Trophoblast cell (in vitro differentiated cells and primary cell): ENCODE measurements at places on chromosomes 1 and 21.

DNA sequence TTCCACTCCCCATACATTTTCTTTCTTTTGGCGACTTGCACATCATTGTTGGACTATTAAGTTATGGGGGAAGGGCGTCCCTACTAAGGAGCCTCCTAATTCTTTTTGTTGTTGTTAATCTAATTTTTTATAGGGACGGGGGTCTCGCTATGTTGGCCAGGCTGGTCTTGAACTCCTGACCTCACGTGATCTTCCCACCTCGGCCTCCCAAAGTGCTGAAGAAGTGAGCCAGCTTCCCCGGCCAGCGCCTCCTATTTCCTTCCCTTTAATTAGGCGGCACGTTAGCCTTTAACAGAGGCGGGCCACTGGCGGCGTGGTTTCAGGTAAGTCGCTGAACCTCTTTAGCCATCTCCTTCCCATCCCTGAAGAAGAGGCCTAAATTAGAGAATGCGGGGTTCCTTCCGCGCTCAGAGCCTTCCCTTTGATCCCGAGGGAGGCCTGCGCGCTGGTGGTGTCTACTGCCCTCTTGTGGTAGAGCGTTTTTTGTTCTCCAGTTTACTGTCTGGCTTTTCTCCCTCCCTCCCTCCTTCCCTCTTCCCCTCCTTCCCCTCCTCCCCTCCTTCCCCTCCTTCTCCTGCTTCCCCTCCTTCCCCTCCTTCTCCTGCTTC, 38.1 kb downstream of the TNFRSF9 start:
- DNase-seq, result peak; percentile 19

DNA sequence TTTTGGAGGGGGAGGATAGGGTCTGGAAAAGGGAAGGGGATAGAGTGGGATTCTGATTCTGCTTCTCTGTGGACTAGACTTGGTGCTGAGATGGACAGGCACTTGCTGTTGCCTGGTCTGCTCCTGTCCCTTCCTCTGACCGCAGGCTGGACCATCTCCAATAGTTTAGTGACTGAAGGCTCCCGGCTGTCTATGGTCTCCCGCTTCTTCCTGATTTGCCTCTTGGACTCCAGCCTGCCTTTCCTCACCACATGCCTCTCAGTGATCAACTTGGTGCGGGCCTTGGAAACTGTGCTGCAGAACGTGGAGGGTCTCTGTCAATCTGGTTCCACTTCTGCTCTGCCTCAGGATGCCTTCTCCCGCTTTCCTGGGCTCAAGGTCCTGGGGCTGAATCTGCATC, 6.3 kb upstream of the ZSCAN20 start:
- no peak for DNase-seq

DNA sequence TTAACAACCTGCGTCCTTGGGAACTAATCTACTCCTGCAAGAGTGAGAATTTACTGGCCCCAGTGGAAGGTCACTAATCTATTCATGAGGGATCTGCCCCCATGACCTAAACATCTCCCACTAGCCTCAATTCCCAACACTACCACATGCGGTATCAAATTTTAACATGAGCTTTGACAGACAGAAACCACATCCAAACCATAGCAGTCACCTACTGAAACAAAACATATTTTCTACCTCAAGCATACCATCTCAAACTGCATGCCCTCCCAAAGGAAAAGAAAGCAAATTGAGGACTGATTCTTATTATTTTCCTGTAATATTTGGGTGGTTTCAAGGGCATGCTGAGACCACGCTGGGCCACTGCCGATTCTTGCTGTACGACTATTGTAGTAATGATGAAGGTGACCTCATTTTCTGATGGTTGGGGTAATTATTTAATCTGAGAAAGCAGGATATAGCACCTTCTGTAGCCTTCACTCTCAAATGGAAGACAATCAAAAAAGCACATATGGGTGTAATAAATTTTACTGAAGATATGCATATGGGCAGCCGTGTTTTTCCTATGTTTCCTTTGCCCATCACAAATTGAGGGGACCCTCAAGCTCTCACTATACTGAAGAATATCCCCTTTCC, 13.2 kb upstream of the GBP5 start:
- DNase-seq, result no peak

GRCh38 chr1:147605591-147605990, 64.3 kb downstream of the BCL9 start:
- DNase-seq, result no peak

DNA sequence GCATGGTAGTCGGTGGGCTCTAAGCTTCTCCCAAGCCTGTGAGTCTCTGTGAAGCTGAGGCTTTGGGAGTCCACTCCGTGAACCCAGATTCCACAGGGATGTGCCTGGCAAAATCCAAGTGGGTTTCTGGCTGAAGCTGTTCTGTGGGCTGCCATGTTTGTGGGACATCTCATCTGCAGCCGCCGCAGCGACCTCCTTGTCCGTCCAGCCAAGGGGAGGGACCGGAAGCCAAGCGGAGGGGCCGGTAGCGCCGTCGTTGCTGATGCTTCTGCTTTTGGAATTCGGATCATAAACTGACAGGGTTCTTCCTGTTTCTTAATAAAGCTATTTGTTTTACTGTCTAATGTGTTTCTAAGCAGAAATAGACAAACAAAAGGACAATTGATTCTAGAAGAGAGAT, 13.3 kb downstream of the KIF26B start:
- no peak for DNase-seq

- DNase-seq, result peak; percentile 95
These were observed 68.1 kb downstream of the JAK1 start for GRCh38 chr1:64898107-64898861.

DNA sequence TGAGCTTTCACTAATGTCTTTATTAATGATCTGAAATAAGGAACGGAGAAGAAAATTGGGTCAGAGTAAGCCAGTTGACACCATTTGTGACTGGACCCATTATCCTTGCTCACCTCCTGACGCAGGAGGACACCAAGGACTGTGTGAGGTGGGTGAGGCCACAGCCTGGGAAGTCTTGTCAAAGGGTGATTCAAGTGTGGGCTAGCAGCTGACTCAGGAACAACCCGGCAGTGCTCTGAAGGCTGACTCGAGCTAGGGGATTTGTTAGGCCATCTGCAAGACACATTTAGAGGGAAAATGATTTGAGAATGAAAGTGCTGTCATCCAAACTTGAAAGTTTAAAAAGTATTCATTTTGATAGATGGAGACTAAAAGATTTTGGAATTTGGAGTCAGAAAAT, 21.2 kb downstream of the PRRX1 start:
- no peak for DNase-seq
